ENCODE measurements at places on chromosomes 1 and 21.
A peak's percentile ranks its signal among the peaks of the same experiment; 100 is the strongest.

GRCh38 chr1:96710708-96711477 lies 10.7 kb upstream of the PTBP2 start:
- DNase-seq = no peak

- DNase-seq = no peak
Measured at GRCh38 chr1:94514095-94514727, 27.3 kb downstream of the F3 start.

DNA sequence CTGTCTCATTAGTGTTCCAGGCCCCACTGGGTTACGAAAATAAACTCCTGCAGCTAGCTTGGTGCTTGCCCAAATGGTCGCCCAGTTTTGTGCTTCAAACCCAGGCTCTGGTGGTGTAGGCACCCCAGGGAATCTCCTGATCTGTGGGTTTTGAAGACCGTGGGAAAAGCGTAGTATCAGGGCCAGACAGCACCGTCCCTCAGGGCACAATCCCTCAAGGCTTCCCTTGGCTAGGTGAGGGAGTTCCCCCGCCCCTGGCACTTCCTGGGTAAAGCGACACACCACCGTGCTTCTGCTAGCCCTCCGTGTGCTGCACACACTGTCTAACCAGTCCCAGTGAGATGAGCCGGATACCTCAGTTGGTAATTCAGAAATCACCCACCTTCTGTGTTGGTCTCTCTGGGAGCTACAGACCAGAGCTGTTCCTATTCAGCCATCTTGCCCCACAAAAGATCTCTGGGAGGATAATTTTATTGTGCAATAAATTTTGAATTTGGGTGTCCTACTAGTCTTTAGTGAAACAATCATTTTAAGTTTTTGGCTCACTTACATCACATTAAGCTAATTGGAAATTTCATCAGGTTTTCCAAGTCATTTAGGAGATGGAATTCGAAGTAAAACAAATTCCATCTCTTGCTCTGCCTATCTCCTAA lies 9.4 kb upstream of the SLC25A24 start:
- DNase-seq = no peak

GRCh38 chr1:215631489-215631888 lies 64.4 kb downstream of the KCTD3 start:
- DNase-seq = no peak

- no peak for DNase-seq
Measured at GRCh38 chr1:171805395-171806115, 24.1 kb downstream of the METTL13 start.

GRCh38 chr1:60035921-60036320 lies 37.6 kb downstream of the C1orf87 start:
- no peak for DNase-seq

- DNase-seq = no peak
Measured at GRCh38 chr21:41396558-41397075, 29.4 kb upstream of the MX1 start.

- DNase-seq = peak; percentile 41
Measured at GRCh38 chr1:246875041-246876026, 56.4 kb downstream of the AHCTF1 start.

GRCh38 chr21:14751602-14752344 lies 205.7 kb upstream of the SAMSN1 start:
- no peak for DNase-seq

GRCh38 chr1:38474738-38475623 lies 384.6 kb downstream of the RRAGC start:
- DNase-seq = no peak

GRCh38 chr1:117616356-117616755 lies 10.5 kb downstream of the TENT5C start:
- no peak for DNase-seq

- no peak for DNase-seq
Measured at GRCh38 chr1:85259912-85260274, 431 bp upstream of the C1orf52 start.

Data from HS-27A (cell line).